ENCODE measurements at places on chromosomes 12 and 14. TPM values are rescaled to one million over a fixed set of nuclear protein-coding genes. Genes with fewer than 3 reads are reported as not detected.

USP5 gene
- 60.6 TPM for total RNA-seq

- no peak for DNase-seq
- H3K36me3 ChIP-seq, result no peaks in the 10 kb centered on the region
- H3K4me3 ChIP-seq, result no peak overlapping the region
- H3K27me3 ChIP-seq, result no peaks in the 10 kb centered on the region
These were observed 188.3 kb downstream of the CAPZA3 start for GRCh38 chr12:18926188-18926587.

SOCS2 gene
- 16.3 TPM for total RNA-seq

GRCh38 chr14:96574633-96575632 is 72.8 kb downstream of the PAPOLA start:
- H3K36me3 ChIP-seq, result no peaks in the 10 kb centered on the region
- no peaks in the 10 kb centered on the region for H3K27me3 ChIP-seq
- peak; percentile 36 for DNase-seq

VASH1 gene
- 3.1 TPM for total RNA-seq

GRCh38 chr14:64387232-64387781 is 846 bp upstream of the MTHFD1 start:
- no peaks in the 10 kb centered on the region for H3K36me3 ChIP-seq
- no peaks in the 10 kb centered on the region for H3K27me3 ChIP-seq
- peaks cover 21% of the 10 kb centered on the region for H3K4me1 ChIP-seq
- DNase-seq, result no peak
- peak overlapping the region; percentile 61 for H3K4me3 ChIP-seq
